Stimulated activated naive B cell treated with anti-CD40 and anti-IgM and Interleukin-4, amounts not matched to agents 10 μg/mL and 1 μg/mL and 100 μg/mL, for 72 hours (primary cell): ENCODE measurements at places on chromosomes 11 and 22.
A peak's percentile ranks its signal among the peaks of the same experiment; 100 is the strongest.

DNA sequence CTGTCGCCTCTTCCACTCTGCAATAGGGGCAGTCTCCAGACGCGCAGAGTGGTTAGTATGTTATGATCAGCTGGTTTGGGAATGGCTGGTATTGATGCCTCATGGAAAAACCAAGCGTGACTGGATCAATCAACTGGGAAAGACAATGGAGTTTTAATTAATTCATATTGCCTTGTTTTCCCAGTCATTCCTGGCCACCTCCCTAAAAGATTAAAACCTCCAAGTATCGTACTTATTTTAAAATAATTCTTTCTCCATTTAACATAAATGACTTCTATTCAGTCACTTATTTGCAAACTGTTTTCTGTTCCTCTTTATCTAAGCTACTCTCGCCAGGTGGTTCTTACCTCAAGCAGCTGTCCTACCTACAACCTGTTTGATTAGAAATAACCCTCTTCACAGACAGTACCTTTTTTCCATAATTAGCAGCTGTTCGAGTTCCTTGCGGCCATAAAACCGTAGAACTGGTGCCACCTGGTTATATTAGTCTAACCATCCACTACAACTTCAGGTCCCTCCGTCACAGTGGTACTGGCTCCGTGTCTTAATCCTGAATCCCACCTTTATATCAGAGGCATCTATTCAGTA, 898 bp downstream of the ZNF215 start:
- DNase-seq = no peak

- DNase-seq = no peak
These were observed 234.4 kb upstream of the E2F8 start for GRCh38 chr11:19474954-19475721.

DNA sequence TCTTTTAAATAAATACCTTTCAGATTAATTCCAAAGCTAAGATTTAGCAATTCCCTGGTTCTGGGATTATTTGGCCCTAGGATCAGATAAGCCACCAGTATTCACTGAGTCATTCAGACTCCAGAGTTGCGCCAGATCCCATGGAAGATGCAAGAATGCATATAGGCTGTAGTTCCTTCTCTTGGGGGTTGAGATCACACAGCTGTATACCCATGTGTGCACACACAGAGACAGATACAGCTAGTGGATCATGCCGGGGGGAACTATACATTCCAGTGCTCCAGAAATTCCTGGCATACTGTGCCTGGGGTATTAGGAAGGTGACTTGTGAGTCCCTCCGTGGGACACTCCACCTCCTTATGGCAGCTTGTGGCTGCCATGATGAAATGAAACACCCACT, 75.4 kb downstream of the ZBTB16 start:
- no peak for DNase-seq

- DNase-seq = no peak
These were observed 54.2 kb upstream of the AMPD3 start for GRCh38 chr11:10400856-10401255.

- no peak for DNase-seq
These were observed 35.6 kb upstream of the APOBEC3A start for GRCh38 chr22:38921806-38922205.

- DNase-seq = no peak
These were observed 1.5 kb downstream of the DDX10 start for GRCh38 chr11:108666373-108666772.

- no peak for DNase-seq
These were observed 104.8 kb upstream of the CADM1 start for GRCh38 chr11:115608976-115609375.

DNA sequence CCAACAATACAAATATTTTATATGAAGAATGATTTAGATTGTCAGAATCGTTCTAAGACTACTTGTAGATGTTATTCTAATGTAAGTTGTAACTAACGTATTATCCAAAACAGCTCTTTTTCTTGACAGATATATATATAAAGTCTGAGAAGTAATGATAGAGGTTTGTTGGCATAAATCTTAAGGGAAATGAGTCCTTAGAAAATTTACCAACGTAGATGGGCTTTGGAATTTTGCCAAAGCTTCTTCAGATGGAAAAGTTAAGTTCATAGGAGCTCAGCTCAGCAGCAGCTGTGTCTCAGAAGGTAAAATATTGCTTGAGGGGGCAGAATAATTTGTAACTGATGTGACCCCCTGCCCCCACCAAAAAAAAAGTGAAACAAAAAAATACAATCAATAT, 66.7 kb downstream of the BID start:
- DNase-seq = no peak

GRCh38 chr22:17106161-17106784, 14.9 kb downstream of the TMEM121B start:
- DNase-seq = no peak

DNA sequence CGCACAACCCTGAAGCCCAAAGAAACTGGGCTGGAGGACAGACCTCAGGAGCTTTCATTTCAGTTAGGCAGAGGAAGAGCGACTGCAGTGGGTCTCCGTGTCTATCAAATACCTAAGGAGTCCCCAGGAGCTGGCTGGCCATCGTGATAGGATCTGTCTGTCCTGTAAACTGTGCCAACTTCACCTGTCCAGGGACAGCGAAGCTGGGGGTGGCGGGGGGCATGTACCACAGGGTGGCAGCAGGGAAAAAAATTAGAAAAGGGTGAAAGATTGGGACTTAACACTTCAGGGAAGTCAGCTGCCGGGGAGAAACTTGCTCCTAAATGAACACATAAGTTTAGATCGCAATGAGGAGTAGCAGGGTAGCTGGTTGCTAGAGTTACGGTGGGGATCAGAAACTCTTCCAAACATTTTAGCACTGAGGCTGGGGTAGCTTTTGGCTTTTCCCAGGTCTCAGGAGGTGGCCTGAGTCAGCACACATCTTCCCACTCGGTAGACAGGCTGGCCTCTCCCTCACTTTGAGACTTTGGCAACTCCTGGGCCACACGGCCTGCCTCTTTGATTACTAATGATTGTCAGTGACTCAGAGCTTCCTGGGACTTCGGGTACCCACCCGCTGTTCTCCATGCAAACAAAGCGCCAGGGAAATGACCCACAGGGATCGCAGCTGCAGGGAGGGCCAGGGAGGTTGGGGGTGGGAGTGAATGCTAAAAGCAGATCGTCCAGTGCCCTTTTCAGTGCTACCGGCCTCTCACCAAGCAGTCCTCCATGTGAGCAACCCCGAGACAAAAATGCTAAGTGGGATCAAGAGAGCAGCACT, 2.9 kb upstream of the MTFP1 start:
- no peak for DNase-seq

- no peak for DNase-seq
These were observed 15.5 kb upstream of the TIMP3 start for GRCh38 chr22:32786027-32786418.

DNA sequence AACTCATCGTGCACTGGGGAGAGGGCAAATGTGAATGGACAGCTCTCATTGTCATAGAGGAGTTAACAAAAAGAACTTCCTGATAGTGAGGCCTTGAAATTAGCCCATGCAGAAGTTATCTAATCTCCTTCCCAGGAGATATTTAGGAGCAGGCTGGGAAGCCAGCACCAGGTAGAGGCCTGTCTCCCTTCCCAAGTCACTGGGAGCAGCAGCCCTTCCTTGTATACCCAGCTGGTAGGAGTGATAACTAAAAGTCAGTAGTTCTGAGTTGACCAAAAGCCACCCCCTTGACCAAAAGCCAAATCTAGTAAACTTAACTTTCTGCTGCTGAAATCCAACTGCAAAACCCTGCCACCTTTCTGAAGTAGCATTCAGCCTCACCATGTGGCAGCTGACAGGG, 1.4 kb upstream of the BACE1-AS start:
- DNase-seq = no peak

DNA sequence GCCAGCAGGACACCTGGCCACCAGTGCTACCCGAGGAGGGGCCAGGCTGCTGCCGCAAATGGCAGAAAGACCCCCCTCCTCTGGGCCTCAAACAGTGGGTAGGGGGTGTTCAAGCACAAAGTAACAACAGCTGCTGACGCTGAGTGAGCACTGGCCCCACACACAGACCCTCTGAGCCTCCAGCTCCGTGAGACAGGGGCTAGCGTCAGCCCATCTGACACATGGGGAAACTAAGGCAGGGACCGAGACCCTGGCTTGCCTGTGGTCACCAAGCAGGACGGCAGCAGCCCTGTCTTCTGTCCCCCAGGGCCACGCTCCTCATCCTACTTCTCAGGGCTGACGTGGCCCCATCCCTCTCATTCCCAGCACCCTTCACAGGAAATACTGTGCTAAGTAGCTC, 36.5 kb downstream of the NUP50 start:
- no peak for DNase-seq

- DNase-seq = no peak
These were observed 13.1 kb downstream of the ENDOD1 start for GRCh38 chr11:95102733-95103132.

GRCh38 chr11:117610045-117610444, 187.0 kb downstream of the DSCAML1 start:
- DNase-seq = peak; percentile 20

- no peak for DNase-seq
These were observed 158.5 kb downstream of the ADAMTS15 start for GRCh38 chr11:130606781-130607511.

- no peak for DNase-seq
These were observed 25.3 kb downstream of the DUSP8 start for GRCh38 chr11:1546536-1547466.

- DNase-seq = no peak
These were observed 34.0 kb upstream of the P4HA3 start for GRCh38 chr11:74345420-74345819.

GRCh38 chr11:67347964-67348749, 5.2 kb downstream of the POLD4 start:
- DNase-seq = no peak

DNA sequence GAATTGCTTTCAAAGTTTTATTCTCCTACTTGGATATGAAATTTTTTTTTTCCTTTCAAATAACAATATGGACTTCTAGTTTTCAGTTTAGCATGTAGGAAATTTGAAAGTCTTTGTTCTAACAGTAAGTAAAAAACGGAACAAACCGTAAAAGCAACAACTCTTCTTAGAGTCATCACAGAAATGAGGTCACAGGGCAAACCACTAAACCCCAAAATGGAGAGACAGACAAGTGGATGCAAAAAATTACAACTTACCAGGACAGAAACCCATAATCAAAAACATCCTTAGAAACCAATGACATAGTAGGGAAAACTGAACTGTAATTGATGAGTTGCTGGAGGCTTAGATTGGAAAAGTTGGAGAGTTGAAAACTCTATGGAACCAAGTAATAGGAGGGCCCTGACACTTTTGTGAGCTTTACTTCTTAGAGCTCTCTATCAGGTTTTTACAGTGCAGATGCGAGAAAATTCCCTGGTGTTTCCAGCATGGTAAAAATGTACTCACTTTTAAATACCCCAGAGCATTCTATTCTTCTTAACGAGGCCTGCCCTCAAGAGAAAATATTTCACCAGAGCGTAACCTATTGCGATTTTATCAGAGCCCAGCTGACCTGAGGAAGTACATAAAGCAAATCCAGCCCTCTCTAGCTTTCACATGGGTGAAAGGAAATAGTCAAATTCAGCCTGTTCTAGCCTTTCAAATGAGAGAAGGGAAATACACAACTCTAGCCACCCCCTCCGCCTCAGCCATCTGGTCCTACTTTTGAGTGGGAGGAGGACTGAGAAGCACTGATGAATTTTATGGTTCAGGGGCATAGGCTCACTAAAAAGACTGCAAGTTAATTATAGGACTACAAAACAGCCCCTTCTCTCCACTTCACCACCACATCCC, 39.1 kb downstream of the CASP12 start:
- DNase-seq = peak; percentile 13
